ENCODE measurements at places on chromosomes 11 and 22.

GRCh38 chr22:27163162-27164137 lies 506.1 kb downstream of the MIAT start:
- DNase-seq: no peak

- DNase-seq: no peak
Measured at GRCh38 chr11:95101935-95102334, 12.3 kb downstream of the ENDOD1 start.

DNA sequence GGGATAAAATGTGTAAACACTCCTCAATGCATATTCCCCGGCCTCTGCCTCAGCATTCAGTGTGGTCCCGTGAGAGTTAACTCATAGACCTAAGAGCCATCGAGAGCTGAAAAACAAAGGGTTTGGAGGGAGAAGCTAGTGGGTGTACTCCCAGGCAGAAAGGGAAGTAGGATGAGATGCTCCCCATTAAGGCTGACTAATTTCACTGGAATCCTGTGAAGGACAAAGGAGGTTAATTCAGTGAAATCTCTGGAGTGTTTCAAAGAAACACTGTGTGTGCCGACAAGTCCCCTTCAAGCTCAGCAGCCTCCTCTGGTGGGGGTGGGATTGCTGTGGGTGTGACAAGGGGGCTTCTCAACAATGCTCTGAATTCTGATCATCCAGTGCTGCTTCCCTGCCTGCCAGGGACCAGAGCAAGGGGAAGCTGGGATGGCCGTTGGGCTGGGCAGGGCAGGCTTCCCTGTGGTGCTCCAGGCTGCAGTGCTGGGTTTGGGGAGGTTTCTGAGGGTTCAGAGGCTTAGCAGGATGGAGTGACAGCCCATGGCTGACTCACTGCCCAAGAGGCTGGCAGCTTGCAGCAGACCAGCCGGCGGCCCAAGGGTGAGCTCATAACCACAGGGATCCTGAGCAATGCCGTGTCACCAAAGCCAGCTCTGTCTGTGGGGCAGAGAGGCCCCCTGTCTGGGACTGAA lies 61.4 kb upstream of the BMAL1 start:
- no peak for DNase-seq

DNA sequence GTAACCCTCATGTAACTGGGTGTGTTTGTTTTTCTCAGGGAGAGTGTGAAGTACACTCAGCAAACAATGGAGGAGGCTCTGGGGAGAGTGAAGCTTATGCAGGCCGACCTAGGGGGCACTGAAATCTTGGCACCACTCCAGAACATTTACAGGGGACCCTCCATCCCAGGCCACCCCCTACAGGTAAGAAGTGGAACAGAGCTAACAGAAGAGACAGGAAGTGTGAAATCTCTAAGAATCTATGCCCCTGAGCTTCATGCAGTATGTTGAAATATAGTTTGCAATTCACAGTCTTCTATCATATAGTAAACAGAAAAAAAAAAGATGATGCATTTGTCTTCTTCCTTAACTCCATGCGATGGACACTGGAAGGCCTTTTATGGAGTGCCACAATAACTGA lies 8.4 kb downstream of the VWA5A start:
- DNase-seq: no peak

- no peak for DNase-seq
Measured at GRCh38 chr22:29336751-29337490, 21.4 kb upstream of the RASL10A start.

DNA sequence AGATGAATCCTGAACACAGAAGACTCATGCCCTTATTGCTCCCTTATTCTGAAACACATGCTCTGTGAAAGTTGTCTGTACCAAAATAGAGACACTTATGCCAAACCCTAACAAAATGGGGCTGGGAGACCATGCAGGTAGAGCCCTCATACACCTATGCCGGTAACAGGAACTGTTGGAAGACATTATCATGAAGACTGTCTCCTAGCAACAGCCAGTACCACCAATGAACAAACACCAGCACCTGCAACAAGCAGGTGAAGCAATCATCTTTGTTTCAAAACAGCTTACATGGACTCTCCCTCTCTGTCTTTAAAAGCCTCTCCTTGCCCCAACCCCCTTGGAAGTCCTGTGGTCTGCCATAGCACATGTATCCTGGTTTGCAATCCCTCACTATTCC lies 17.2 kb downstream of the SLC5A4 start:
- no peak for DNase-seq

- no peak for DNase-seq
Measured at GRCh38 chr22:45903355-45904135, 73.4 kb downstream of the WNT7B start.

DNA sequence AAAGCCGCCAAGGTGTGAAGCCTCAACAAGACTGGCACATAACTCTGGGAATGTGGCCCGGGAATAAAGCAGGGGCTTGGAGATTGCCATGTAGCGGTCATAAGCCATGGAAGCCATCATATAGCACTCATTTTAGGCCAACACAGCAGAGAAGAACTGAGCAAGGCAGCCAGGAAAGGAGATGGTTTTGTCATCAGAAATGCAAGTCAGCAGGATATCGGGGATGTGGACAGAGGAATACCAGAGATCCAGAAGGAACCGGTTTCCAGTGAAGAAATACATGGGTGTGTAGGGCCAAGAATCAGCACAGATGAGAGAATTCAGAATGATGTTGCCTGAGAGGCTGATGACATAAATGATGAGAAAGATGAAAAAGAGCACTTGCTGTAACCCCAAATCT lies 3.0 kb upstream of the OR9G4 start:
- DNase-seq: no peak

DNA sequence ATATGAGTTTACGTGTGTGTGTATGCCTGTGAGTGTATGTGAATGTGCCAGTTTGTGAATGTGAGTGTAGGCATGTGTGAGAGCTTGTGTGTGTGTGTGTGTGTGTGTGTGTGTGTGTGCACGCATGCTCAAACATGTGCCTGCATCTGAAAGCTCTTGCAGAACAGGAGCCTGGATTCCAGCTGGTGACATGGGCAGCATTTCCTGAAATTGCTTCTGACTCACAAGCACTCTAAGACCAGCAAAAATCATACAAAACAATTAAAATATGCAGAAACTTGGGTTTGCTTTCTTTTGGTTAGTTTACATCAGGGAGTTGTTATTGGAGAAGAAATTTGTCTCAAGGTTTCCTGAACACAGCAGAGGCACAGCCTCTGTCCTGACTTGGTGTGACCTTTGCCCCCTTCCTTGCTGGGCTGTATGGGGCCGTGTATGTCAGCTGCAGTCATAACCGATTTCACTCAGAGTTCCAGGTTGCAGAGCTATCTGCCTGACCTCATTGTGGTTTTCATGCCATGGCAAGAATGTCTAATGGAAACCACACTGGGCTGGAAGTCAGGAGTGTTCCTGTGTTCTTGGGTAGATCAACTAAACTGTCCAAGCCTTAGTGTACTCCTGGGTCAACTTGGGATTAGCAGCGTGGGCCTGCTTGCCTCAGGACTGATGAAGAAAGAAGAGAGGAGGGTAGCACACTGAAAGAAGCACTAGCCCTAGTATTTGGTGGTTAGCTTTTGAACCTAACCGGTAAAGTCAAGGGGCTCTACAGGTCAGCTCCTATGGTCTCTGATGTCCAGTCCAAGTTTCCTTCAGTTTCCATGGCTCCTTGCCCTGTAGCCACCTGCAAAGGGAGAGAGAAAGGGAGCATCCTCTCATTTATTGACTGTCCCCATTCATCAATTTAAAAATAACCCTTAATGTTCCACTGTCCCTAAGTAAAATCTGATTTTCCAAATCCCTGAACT lies 143.7 kb downstream of the SNX19 start:
- no peak for DNase-seq

DNA sequence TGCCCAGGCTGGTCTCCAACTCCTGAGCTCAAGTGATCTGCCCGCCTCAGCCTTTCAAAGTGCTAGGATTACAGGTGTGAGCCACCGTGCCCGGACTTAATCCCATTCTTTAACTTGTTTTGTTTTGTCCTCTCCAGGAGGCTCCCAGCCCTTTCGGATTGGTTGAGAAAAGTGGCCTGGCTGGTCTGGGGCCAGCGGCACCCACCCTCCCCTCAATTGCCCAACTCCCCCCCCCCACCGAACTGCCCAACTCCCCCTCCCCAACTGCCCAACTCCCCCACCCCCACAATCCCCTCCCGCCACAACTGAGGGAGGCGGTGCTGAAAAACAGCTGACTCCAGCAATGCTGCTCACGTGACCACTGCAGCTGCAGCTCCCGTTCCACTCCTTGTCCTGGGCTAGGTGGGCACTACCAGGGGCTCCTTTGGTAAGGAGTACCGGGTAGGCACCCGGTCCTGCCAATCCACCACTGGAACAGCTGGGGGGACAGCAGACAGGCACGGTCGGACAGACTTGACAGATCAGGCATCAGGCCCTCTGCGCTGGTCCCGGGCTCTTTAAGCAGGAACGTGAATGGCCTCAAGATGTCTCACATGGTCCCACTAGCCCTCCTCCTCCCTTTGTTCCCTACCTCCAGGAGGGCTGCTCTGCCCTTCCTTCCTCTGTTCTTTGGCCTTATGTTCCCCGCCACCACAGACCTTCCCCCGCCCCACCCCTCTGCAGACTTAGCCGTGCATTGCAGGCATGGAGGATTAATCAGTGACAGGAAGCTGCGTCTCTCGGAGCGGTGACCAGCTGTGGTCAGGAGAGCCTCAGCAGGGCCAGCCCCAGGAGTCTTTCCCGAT lies at the start of gene TCN2:
TCN2 (plus strand) TSS at position 720 of the 845 bp plus-strand sequence. CDS start 158 bp downstream, outside the sequence.
- DNase-seq: peak; percentile 11

DNA sequence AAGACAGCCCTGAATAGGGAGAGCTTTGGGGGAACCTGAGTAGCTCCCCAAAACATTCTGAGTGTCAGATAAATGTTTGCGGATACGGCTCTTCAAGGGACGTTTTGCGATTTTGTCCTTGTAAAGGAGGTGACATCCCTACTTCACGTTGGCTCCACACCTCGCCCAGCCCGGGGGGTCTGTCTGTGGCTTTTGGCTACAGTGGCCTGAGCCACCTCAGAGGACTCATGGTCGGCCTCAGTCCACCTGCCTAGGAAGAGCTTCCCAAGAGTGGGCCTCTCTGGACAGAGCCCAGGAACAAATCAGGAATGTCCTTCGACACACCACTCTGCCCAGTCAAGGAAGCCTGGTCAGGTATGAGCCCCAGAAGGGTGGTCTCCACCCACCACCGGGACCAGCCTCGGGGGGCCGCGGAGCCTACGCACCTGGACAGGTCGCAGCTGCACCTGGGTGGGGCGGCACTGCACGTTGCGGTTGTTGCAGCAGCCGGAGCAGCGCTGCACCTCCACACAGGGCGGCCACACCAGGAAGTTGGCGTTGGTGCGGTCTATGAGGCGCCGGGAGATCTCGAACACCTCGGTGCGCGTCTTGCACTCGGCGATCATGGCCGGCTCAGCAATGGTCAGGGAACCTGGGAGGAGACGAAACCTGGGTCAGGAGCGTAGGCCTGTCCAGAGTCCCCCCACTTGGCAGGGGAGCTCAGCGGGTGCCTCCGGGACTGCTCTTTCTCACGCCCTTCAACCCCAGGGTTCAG lies 13.4 kb downstream of the PDGFB start:
- DNase-seq: no peak
